Activated naive CD8-positive, alpha-beta T cell treated with anti-CD3 and anti-CD28 coated beads for 36 hours (primary cell): ENCODE measurements at places on chromosomes 12 and 14. TPM values are rescaled to one million over a fixed set of nuclear protein-coding genes. Genes with fewer than 3 reads are reported as not detected.
A peak's percentile ranks its signal among the peaks of the same experiment; 100 is the strongest.

The CLEC9A gene
- not detected for total RNA-seq

The PLEKHG7 gene
- not detected for total RNA-seq

DNA sequence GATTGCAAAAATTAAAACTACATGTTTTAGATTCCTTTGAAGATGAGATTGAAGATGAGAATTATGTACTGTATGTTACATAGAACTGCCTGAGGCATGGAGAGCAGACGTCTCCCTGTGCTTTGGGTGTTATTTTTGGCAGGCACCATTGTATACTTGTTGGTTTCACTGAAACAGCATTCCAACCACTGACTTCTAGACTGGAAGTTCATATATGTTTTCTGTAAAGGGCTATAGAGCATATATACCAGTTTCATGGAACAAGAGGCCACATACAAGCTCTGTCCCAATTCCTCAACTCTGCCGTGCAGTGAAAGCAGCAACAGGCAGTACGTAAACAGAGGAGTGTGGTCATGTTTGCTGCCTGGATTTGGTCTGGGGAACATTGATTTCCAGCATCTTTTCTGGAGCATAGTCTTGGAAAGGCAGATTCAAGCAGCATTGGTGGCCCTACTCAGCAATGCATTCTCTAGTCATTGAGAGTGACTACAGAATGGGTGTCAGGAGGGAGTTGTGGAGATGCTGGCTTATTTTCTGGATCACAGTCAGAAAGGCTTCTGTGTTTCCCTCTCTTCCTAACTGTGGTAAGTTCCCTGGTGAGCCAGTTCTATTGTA lies 57.6 kb upstream of the CNTN1 start:
- DNase-seq: no peak

The CLEC7A gene
- not detected for total RNA-seq

The GLS2 gene
- 5.4 TPM for total RNA-seq

DNA sequence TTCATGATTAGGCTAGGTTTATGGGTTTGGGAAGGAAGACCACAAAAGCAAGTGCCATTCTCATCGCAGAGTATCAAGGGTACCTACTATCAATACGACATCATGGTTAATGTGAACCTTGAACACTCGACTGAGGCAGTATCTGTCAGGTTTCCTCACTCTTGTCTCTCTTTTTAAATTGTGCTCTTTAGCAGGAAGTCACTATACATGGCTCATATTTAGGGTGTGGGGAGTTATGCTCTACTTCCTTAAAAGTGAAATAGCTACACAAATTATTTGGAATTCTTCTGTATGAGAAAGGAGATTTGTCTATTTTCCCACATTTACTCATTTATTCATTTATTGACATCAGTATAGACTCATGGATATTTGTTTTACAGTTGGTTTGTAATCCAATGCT lies 5.9 kb upstream of the CLEC4E start:
- no peak for DNase-seq

GRCh38 chr12:81077686-81078441 lies at the start of gene ACSS3:
Gene ACSS3 (plus strand): TSS chr12:81078079. CDS start chr12:81078121, 42 bp downstream.
- DNase-seq: no peak

The TMCC3 gene
- total RNA-seq: 0.10 TPM

The WNT1 gene
- total RNA-seq: not detected

- no peak for DNase-seq
These were observed at the start of gene MFAP5 for GRCh38 chr12:8662593-8662992. Gene MFAP5 (minus strand): TSS chr12:8662826. CDS start chr12:8662104, 722 bp downstream.

DNA sequence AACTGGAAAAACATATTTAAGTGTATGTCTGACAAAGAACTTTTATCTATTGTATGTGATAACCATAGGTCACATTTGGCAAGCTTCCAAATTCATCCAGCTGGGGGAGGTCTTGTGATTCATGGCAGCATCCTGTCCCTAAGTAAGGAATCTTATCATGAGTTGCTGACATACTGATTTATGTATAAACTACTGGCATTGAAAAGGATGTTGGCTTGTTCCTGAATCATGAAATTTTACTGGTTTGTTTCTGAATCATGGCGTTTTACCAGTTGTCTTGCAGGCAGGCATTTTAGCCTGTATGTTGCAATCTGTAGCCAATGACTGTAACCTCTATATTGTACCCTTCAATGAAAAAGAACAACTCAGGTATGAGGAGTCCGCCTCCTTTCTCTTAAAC lies 244.8 kb downstream of the IPO8 start:
- no peak for DNase-seq

DNA sequence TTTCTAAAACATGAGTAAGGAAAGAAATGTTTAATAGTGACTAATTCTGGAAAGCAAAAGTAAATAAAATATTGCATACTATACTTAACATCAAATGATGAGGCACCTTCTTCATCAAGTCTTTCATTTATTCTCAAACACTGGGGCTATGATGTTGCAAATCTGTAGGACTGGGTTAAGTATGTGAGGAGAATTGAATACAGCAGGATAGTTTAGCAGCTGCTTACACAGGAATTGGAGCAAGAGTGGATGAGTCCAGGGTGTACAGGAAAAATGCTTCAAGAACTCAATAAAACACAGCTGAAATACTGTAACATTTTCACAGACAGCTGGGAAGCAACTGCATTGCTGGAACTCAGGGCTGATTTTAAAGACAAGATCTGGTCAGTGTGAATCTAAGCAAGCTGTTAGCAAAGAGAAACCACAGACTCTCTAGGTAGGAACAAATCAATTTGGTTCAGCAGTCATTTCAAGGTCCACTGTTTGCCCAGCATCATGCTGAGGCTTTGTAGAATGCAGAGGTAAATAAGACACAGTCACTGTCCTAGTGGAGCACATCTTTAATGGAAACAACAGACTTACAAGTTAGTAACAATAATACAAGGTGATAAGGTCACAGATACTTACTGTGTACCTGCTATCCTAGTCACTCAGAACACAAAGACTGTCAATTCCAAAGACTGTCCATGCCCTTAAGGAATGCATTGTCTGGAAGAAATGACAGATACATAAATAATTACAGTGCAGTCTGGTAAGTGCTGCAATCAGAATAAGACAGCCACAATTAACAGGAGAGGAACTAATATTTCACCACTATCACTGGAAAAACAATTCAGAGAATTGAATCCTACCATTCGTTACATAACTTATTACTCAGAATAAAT lies 96.8 kb upstream of the DACT1 start:
- DNase-seq: no peak

The SLC24A4 gene
- total RNA-seq: 0.08 TPM

DNA sequence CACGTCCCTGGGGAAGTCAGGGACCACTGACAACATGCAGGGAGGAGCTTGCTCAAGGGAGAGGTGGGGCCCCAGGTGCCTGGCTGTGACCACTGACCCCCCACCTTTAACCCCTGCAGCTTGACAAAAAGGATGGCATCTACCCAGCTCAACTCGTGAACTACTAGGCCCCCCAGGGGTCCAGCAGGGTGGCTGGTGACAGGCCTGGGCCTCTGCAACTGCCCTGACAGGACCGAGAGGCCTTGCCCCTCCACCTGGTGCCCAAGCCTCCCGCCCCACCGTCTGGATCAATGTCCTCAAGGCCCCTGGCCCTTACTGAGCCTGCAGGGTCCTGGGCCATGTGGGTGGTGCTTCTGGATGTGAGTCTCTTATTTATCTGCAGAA lies 26.3 kb downstream of the HIP1R start:
- DNase-seq: no peak

The ST8SIA1 gene
- 0.49 TPM for total RNA-seq

DNA sequence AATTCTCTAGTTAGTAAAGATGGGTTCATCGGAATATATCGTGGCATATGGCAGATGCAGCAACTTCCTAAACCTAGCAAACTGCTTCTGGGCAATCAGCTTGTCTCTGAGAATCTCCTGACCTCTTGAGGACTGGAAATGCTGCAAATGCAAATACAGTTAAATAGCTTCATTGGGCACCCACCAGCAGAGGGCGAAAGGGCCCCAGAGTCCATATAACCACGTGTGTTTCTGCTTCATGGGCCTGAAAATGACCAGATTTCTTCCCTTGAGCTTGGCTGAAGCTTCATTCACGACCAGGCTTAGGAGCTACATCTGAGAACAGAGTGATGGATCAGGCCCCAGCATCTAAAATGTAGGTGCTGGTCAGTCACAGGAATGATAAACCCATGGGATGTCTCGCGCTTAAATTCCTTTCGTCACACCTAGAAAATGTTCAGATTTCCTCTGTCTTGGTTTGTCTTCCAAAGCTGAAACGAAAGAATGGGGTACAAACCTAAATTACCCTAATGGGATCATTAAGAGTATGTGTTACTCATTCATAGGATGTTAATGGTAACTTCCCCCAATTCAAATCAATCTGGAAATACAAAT lies 1482.5 kb upstream of the TMEM132C start:
- peak; percentile 10 for DNase-seq

The OAS1 gene
- 33.6 TPM for total RNA-seq

DNA sequence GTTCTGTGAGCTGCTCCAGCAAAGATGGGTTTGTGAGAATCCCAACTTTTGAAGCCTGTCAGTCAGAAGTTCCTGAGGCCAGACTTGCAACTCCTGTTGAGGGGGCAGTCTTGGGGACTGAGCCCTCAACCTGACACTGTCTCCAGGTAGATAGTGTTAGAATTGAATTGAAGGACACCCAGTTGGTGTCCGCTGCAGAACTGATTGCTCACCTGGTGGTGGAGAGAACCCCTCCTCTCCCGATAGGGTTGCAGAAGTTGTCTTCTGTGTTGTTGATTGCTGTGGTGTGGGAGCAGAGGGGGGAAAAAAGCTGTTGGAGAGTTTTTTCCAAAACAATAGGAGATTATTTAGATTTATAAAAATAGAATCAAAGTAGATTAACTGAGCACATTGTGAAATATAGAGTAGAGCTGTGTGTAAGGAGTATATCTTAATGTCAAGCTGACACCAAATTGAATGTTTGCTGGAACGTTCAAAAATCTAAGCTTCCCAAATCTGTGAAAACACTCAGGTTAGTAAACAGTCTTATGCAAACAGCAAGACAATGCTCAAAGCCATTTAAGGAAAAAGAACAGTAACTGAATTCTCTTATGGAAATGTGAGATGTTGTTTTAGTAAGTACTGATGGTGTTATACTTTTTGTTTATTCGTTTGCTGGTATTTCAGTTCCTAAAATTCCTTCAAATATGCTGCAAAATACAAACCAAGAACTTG lies 18.6 kb downstream of the HIF1A start:
- no peak for DNase-seq

- no peak for DNase-seq
These were observed 52.4 kb downstream of the DICER1 start for GRCh38 chr14:95104911-95105310.

DNA sequence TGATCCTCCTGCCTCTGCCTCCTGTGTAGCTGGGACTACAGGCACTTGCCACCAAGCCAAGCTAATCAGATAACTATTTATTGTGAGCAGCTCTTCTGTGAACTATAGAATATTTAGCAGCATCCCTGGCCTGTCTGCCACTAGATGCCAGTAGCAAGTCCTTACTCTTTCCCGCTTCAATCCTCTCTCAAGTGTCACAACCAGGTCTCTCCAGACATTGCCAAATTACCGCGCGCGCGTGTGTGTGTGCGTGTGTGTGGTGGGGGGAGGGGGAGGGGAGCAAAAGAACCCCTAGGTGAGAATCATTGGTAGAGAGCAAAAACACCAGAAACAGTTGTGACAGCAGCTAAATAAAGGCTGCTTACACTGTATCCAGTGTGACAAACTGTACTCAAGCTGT lies 49.9 kb downstream of the PPP2R5E start:
- DNase-seq: no peak

DNA sequence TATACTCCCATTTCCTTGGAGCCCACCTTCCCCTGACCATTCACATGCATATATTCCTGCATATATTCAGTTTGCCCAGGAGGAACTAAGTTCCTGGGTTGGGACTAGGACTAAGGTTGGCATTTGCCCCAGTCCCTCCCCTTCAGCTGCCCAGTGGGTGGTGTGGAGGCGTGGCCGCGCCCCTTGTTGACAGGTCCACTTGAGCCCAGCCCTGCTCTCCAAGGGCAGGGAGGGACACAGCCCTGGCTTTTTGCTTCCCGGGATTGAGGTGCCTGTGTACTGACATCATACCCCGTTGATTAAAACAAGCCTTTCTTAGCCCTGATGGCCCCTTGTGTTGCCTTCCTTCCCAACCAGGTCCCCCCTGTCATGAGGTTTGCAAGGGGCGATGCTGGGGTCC lies 7.3 kb downstream of the ERBB3 start:
- DNase-seq: no peak

- no peak for DNase-seq
These were observed 474.1 kb upstream of the PRICKLE1 start for GRCh38 chr12:43063650-43064049.

DNA sequence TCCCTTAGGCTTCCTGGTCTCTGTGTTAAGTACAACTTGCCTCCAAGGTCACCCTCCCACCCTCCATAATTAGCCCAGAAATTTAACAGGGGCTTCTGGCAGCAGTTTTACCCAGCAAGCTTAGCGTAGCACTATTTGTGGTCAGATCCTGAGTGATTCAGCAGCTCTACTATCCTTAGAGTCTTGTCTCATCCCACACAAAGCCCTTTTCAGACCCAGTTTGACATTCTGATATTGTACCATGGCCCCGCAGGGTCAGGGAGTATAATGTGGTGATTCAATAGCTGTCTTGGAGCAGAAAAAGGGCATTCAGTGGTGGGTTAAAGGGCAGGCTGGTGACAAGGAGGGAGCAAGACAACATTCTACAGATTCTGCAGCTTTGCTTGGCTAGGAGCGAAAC lies 153.8 kb upstream of the DDHD1 start:
- no peak for DNase-seq

- DNase-seq: no peak
These were observed 2.9 kb downstream of the KRT2 start for GRCh38 chr12:52649066-52649465.

The IGFBP6 gene
- total RNA-seq: 2.2 TPM

- no peak for DNase-seq
These were observed 113.2 kb downstream of the ERC1 start for GRCh38 chr12:1104088-1104800.
